ENCODE measurements at places on chromosomes 6 and 20. TPM values are rescaled to one million over a fixed set of nuclear protein-coding genes. Genes with fewer than 3 reads are reported as not detected.

- no peak for DNase-seq
Observed at GRCh38 chr6:28060405-28060804, 20.0 kb upstream of the ZNF165 start.

DNA sequence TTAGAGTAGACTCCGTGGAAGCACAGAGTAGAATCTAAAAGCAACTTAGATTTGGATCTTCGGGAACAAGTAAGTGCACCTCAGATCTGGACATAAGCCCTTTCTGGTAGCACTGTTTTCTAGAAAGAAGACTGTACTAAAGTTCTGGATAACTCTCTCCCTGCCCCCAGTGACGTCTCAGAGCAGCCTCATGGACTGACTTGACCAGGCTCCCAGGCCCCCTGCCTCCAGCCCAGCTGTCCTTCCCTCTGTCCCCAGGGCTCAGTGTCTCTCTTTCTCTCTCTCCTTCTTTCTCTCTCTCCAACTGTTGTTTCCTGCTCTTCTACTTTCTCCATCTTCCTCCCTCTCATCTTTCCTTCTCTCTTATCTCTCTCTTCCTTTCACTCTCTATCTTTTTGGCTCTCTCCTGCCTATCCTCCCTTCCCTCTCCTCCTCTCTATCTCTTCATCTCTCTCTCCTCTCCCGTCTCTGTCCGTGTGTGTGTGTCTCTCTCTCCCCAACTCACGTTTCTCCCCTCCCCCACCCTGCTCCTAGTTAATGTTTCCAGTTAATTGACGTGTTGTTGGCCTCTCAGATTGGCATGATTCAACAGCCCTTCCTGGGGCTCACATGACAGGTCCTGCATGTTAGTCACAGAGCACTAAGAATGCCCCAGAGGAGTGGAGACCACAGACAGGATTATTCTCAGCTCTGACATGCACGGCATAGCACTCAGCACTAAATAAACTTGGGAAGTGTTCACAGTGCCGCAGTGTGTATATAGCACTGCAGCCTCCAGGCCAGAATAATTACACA lies 180.4 kb upstream of the FOXQ1 start:
- DNase-seq, result peak; percentile 83

DNA sequence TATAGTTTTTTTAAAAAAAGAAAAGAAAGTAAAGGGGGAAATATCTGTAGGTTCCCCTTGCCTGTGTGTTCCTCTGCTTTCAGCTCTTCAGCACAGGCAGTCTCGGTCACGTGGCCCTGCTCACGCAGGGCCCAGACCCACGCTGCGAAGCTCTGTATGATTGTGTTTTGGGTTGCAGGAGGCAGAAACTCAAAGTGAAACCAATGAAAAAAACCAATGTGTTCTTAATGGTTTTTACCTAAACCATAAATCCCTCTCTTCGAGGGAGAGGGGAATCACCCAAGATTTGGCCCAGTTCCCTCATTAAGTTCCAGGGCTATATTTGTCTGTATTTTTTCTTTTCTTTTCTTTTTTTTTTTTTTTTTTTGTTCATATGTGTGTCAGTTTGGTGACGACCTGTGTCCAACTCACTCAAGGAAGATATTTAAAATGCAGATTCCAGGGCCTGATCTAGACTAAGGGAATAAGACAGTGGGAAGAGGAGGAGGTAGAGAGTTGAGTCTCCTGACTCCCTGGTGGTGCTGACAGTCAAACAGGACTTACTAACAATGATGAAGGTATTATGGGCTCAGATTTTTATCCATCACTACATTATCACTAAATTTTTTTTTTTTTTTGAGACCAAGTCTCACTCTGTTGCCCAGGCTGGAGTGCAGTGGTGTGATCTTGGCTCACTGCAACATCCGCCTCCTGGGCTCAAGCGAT lies 33.8 kb upstream of the RREB1 start:
- no peak for DNase-seq

GRCh38 chr6:155152211-155153076 lies 111.4 kb upstream of the CLDN20 start:
- no peak for DNase-seq

GRCh38 chr6:28803337-28803709 lies 120.5 kb downstream of the TRIM27 start:
- peak; percentile 59 for DNase-seq

DNA sequence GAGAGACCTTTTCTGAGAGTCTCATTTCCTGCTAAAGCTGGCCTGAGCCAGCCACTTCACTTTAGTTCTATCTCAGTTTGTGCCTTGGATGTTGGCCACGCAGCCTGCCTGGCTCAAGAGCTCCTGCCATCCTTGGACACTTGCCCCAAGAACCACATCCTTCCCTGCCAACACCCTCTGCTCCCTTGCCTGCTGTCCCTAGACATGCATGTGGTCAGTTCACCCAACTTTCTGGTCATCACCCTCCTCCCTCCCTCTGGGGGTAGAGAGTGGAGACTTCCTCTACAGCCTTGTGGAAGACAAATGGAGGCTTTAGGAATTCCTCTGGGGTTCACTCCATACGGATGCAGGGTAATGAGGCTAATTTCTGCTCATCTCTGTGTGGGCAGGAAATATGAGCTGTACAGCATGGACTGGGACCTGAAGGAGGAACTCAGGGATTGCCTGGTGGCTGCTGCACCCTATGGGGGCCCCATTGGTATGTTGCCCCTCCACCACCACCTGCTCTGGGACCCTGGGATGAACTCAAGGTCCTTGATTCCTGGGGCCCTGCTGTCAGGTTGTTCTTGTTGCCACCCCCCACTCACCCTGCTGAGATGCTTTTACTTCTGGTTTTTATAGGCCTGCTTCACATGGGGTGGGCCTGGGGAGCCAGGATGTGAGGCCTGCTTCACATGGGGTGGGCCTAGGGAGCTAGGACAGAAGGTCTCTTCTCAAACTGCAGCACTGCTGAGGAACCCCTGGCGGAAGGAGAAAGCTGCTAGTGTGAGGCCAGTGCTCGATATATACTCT lies 13.8 kb upstream of the PTPRA start:
- DNase-seq, result no peak

- DNase-seq, result no peak
Observed at GRCh38 chr6:40290816-40291215, 296.3 kb downstream of the LRFN2 start.

DNA sequence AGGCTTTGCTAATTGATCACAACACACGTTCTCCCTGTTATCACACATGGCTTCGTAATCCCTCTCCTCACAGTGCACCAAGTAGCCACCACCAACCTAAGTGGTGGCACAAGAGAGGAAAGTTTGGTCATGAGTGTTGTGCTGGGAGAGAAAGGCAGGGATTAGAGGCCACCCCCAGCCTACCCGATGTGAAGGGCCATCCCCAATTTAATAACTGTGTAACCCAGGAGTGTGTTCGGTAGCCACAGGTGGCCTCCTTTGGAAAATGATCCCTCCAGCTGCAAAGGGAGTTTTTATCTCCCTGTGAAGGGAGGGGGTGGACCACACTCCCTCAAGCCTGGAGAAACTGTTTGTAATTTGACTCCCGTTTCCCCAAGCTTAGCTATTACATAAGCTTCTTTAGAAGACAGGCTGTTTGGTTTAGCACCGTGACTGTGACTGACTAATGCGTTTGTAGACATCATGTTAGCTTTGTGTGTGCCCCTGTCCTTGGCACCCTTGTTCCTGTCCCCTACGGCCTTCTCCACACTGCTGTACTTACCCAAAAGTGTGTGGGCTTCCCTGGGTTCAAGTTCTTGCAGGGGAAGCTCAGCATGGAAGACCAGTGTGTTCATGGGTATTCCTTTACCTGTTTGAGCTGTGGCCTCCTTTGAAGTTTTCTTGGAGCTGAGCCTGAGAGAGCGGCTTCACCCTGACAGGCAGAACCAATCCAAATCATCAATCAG lies 20.6 kb downstream of the PPP1R16B start:
- DNase-seq, result peak; percentile 80

GRCh38 chr20:7392542-7393206 lies 547.6 kb downstream of the HAO1 start:
- no peak for DNase-seq

DNA sequence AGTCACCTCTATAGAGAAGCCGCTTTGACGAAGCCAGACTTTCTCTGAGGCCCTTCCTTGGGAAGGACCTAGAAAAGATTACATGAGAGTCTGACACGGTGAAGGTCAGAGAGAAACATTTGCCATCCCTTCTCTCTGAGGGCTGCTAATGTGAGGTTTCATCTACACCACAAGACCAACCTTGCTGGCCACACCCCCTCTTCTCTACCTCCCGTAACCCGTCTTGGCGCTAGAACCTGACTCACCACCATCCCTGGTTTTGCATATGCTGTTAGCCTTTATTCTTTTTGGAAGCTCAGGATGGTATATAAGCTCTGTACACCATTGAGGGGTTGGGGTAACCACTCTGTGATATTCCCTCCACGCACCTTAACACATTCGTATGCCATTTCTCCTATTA lies 63.6 kb downstream of the FOXF2 start:
- DNase-seq, result no peak

DNA sequence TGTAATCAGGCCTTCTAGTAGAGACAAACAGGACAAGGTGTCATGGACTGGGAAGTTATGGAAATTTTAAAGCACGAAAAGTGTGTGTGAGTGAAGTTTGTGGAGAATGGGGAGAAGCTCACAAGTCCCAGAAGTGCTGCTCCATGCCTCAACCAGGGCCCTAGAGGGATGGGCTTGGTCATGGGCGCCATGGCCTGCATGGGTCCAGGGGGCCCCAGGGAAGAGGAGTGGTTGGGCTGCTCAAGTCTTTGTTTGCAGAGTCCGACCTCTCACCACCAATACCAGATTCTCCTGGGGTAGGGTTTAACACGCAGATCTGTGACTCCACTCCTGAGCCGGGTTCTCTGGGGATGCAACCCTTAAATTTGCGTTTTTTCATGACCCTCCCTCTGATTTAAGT lies 88.4 kb downstream of the FAM120B start:
- no peak for DNase-seq

- DNase-seq, result no peak
Observed at GRCh38 chr6:168240160-168240559, 79.4 kb downstream of the DACT2 start.

DNA sequence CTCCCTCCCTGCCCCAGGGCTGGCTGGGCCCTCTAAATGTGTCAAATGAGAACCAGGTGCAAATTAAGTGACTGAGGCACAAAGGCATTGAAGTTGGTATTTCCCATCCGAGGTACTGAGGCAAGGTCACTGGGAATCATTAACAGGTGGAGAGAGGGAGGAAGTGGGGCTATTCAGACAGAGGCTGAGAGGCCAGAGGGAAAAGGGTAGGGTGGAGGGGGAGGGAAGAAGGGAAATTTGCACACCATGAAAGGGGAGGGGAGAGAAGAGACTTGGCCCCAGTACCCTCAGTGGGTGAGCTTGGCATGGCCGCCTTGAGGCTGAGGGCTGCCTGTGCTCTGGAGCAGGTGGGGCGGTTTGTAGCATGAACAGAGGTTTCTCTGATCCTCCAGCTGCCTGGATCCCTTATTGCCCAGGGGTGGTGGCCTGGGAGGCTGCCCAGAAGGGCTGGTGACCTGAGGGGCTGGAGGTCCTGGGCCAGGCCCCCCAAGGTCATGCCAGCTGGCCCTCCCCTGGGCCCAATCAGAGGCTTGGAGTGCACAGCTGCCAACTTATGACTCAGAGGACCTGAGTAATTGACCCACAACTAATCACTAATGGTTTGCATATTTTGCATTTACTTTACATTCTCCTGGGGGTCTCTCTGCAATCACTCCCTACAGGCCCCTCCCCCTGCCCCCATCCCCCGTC lies 40.3 kb upstream of the ZFAND3 start:
- no peak for DNase-seq

GRCh38 chr20:23132930-23133559 lies 46.9 kb upstream of the CD93 start:
- no peak for DNase-seq

The EEF1A2 gene
- total RNA-seq, result 9.9 TPM

The SNX9 gene
- 33.1 TPM for total RNA-seq

The BHLHE23 gene
- not detected for total RNA-seq

The SPEF1 gene
- total RNA-seq, result 0.32 TPM

The PARD6B gene
- total RNA-seq, result 5.8 TPM

The RPS18 gene
- 4,063 TPM for total RNA-seq

The GMPR gene
- total RNA-seq, result 3.0 TPM

The IMPG1 gene
- total RNA-seq, result not detected

The HCRTR2 gene
- not detected for total RNA-seq

All from MCF 10A (cell line).